EH (cell line): ENCODE measurements at places on chromosomes 5 and 9.
A peak's percentile ranks its signal among the peaks of the same experiment; 100 is the strongest.

- DNase-seq = peak; percentile 72
Observed at GRCh38 chr5:54624805-54625568, 107.4 kb downstream of the SNX18 start.

- DNase-seq = no peak
Observed at GRCh38 chr5:133723651-133724366, 111.5 kb upstream of the FSTL4 start.

GRCh38 chr5:131647048-131647769, 12.2 kb upstream of the RAPGEF6 start:
- no peak for DNase-seq

DNA sequence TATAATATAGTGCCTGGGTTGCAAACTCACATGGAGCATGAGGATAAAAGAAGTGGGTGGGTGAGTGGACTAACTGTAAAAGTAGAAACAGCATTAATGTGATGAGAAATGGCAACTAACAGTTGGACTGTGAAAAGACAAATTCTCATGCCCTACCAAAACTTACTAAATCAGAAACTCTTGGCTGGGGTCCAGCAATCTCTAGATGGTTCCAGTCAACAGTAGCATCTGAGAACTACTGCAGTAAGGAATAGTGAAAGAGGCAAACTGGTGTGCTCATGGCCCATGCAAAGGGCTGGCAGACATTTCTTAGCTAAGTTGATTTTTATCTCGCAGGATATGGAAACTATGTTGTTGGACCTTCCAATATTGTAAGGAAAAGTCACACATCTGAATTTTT, 150.3 kb downstream of the PIK3R1 start:
- no peak for DNase-seq

DNA sequence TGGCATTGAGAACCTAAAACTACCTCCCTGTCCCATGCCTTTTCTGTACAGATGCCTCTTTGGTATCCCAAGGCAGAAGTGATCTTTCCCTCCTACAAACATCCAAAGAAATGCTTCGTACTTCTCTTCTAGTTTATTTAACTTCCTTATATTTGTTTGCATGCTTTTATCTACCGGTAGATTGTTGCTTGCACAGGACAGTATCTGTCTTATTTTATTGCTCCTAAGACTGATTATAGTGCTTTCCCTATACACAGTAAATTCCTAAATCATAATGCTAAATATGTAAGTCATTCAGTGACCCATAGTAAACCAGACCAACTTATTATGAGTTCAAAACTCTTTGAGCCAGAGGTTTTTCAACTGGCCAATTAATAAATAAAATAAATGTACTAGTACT, 156.9 kb downstream of the PRELID2 start:
- no peak for DNase-seq

DNA sequence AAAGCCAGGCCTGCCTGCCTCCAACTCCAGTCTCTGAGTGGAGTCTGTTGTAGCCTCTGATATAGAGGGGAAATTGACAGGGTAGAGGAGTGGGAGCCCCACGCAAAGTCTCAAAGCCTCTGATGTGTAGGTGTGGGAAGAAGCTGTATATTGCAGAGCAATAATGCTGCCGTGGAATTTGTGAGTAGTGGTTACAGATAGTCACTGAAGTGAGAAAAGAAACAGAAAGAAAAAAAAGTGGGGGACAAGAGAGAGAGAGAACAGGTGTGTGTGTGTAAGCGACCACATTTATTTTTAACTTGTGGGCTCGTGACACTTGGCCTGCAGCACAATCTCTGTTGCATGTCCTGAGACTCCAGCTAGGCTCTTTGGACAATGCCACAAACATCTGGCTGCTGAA, 227.8 kb downstream of the NSG2 start:
- DNase-seq = no peak

GRCh38 chr5:122858451-122858850, 13.0 kb downstream of the SNX24 start:
- DNase-seq = peak; percentile 32

- DNase-seq = no peak
Observed at GRCh38 chr5:179154991-179155955, 95.1 kb downstream of the ZNF354C start.

- no peak for DNase-seq
Observed at GRCh38 chr5:144142824-144143162, 27.7 kb downstream of the YIPF5 start.

- no peak for DNase-seq
Observed at GRCh38 chr9:131876486-131876885, 136.6 kb upstream of the RAPGEF1 start.

GRCh38 chr9:36991516-36992134, 42.4 kb downstream of the PAX5 start:
- DNase-seq = peak; percentile 18

- DNase-seq = no peak
Observed at GRCh38 chr9:133739408-133740280, 1.5 kb upstream of the SARDH start.

DNA sequence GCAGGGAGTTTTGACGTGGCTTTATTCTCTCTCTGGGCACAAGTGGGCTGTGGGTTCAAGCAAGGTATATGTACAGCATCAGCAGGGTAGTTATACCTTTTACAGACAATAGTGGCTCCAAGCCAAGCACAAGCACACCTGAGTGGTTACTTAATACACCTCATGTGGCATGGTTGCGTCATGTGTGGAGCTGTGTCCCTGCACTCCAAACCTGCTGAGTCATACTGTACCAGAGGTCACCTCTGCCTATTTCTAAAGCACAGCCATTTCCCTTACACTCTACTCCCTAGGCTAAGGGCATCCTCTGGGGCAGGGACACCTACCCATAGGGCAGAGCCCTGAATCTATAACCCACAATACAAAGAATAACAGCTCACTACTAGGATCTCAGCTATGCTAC, 147.3 kb downstream of the OSTF1 start:
- DNase-seq = no peak

- DNase-seq = no peak
Observed at GRCh38 chr5:170112876-170113521, 7.3 kb downstream of the FOXI1 start.

DNA sequence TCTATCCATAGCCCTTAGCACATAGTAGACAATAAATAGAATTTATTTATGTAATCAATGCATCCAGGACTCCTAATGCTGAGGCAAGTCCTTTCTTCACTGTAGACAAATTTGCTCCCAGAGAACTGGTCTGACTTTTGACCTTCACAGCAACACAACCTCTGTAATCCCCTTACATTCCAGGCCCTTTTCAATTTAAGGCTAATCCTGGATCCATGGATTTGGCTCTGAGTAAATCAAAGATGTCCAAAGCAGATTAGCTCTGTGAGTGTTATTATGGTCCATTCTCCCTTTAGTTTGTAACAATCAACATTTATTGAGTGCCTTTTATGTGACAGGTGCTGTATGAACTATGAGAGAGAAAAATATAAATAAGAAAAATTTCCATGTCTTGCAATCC, 27.4 kb upstream of the TMC1 start:
- DNase-seq = no peak

GRCh38 chr9:36392489-36392888, 7.6 kb downstream of the RNF38 start:
- peak; percentile 35 for DNase-seq

DNA sequence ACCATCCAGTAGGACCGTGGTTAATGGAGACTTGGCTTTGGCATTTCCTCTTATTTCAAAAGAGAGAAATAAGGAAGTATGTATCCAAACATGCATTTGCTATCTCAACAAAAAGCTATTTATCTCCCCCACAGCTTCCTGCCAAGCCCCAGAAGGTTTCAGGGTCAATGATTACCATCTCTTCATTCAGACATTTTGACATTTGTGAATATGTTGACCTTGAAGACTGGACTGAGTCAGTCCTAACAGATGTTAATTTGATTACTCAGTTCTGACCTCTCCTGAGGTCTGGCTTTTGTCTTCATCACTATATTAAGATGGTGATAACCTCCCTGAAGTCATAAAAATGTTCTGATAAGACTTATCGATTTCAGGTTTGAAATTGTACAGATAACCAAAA, 479.4 kb downstream of the AGTPBP1 start:
- DNase-seq = peak; percentile 16

- no peak for DNase-seq
Observed at GRCh38 chr9:37010976-37011375, 23.1 kb downstream of the PAX5 start.

DNA sequence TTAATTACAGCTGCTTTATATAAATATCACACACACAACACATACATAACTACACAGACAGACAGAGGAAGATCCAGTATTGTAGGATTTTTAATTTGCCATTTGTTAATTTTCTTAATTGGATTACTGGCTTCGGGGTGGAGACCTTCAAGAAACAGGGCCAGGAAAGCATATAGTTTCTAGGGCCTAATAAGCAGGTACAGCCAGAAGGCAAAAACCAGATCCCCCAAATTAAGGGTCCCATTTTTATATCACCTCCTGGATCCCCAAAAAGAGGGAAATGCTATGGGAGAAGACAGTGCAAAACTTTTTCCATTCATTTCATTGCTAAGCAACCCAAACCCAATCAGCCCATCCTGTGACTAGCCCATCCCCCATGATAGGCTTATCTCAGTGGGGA, 373.3 kb upstream of the FAM174A start:
- DNase-seq = no peak
